ENCODE measurements at places on chromosomes 12 and 14. TPM values are rescaled to one million over a fixed set of nuclear protein-coding genes. Genes with fewer than 3 reads are reported as not detected.

GRCh38 chr12:57096748-57097553 lies 8.0 kb downstream of the NAB2 start:
- no peak for DNase-seq

DNA sequence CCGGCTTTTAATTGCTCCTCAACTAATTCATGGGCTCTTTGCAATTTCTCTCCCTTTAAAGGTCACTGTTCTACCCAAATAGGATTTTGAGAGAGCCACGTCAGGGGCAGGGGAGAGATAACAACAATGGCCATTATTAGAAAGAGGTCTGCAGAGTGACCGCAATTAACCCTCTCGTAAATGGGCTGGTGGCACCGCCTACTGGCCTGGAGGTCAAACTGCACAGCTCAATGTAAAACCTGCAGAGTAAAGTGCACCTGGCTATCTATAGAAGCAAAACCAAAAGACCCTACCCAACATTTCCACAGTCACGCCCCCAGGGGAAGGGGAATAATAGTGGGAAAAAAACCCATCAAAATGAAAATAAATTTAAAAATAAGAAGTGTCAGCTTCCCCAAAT lies 21.6 kb upstream of the CLEC4E start:
- no peak for DNase-seq

DNA sequence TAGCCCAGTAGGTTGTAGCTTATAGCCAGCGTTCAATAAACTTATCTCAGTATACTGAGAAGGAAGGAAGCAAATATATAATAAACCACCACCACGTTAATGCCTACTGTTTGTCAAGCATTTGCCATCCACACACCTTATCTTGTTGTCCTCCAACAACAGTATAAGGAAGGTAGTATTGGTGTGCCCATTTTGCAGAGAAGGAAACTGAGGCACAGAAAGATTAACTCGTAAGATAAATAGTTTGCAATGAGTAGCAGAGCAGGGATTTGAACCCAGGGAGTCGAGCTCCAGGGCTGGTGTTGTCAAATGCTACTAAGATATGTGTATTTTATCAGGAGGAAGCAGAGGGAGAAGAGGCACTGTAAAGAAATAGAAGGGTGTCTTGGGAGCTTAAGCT lies 27.8 kb upstream of the FOS start:
- no peak for DNase-seq

DNA sequence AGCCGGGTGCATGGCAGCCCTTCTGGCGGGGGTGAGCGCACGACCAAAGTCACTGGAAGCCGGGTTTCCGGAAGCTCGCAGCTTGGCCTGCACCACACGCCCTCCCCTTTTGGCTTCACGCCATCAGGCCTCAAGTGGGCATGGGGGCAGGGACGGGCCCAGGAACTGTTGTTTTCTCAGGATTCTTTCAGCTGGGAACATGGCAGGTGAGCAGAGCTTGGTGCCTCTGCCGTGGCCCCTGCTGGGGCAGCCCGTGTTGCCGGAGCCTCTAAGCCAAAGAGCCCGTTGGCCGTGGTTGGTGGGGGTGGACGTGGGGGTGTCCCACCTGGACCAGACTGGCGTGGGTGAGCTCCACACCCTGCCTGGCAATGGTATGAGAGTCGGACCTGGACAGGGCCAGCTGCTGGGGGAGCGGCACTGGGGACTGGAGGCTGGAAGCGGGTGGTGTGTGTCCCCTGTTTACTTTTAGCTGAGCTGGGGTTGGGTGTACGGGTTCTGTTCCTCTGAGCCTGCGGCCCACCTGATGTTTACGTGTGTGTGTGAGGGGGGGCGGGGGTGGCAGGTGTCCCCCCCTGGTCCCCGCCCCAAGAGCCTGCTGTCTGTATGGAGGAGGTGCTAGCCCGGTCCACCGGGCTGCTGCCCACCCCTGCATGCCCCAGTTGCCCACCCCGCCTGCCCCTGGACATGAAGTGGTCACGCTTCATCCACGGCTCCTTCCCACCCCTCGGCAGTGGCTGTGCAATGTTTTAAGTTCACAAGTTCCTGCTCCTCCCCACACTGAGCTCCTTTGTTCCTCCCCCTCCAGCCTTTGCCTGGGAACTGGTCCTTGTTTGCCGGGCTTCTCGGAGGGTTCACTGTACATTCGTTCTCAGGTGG lies 28.7 kb upstream of the PLD4 start:
- peak; percentile 30 for DNase-seq

GRCh38 chr12:81992461-81992860 lies 233.3 kb upstream of the PPFIA2 start:
- no peak for DNase-seq

- DNase-seq: no peak
Measured at GRCh38 chr14:70935135-70935534, 27.9 kb downstream of the PCNX1 start.

- peak; percentile 74 for DNase-seq
Measured at GRCh38 chr12:67151886-67152285, 117.3 kb upstream of the CAND1 start.

- DNase-seq: no peak
Measured at GRCh38 chr14:23028799-23029198, 5.9 kb downstream of the PSMB5 start.

The ANGEL1 gene
- polyA plus RNA-seq: 36.3 TPM

The FOXG1 gene
- 0.43 TPM for polyA plus RNA-seq

The NKX2-8 gene
- polyA plus RNA-seq: not detected

The GPRC5A gene
- polyA plus RNA-seq: 7.4 TPM

The ZC2HC1C gene
- polyA plus RNA-seq: 9.4 TPM

The COX8C gene
- polyA plus RNA-seq: 0.78 TPM

The HSPB8 gene
- 6.8 TPM for polyA plus RNA-seq

Data from renal pelvis (tissue), 12 donors.